Right hindlimb (tissue), 1 donor: ENCODE measurements at places on chromosomes 11 and 22.
A peak's percentile ranks its signal among the peaks of the same experiment; 100 is the strongest.

- DNase-seq, result no peak
These were observed 4.3 kb downstream of the ZC3H12C start for GRCh38 chr11:110097459-110098012.

- DNase-seq, result no peak
These were observed 541.4 kb upstream of the CCDC90B start for GRCh38 chr11:83827520-83827919.

DNA sequence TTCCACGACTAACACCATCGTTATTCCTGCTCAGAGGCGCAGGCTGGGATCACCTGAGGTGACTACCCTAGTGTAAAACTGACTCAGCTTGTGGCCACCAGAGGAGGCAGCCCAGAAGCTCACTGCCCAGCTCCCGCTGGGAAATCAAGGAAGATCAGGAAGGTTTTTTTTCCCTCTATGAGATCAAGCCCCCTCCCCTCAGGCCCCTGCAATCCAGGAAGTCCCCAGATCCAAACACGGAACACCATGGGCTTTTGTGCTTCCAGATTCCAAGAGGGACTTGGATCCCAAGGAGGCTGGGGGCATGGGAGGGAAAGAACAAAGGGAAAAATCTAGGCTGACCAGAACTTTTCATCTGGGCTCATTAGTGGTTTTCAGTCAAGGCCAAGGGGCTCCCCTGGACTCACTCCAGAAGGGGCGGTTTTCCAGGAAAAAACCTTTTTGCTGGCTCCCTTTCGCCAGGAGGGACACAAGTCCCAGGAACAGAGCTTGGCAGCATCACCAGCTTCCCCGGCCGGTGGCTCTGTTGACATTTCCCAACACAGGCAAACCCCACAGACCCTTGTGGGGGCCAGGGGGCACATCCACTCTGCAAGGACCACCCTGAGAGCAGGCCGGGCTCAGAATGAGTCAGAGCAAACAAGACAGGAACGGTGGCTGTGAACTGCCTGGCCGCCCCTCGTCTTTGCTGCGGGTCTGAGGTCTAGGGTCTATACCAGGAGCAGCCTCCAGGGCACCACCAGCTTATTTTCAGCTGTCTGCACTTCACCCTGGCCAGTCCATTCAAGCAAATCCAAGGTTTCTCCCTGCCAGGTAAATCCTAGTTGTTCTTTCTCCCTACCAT lies 36.8 kb downstream of the MYH9 start:
- peak; percentile 65 for DNase-seq

- DNase-seq, result no peak
These were observed 901.5 kb downstream of the BRD1 start for GRCh38 chr22:48926136-48926535.

GRCh38 chr22:33919391-33920196 lies 682 bp downstream of the LARGE1 start:
- peak; percentile 48 for DNase-seq

- DNase-seq, result no peak
These were observed 65.4 kb downstream of the OTOG start for GRCh38 chr11:17612221-17613188.

GRCh38 chr22:27641049-27641795 lies 160.3 kb downstream of the MN1 start:
- no peak for DNase-seq

DNA sequence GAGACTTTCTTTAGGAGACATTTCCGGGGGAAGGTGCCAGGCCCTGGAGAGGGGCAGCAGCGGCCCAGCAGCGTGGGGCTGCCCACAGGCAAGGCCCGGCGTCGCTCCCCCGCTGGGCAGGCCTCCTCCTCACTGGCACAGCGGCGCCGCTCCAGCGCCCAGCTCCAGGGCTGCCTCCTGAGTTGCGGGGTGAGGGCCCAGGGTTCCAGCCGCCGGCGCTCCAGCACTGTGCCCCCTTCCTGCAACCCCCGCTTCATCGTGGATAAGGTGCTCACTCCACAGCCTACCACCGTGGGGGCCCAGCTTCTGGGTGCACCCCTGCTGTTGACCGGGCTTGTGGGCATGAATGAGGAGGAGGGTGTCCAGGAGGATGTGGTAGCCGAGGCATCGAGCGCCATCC lies 15.2 kb upstream of the MDK start:
- DNase-seq, result no peak

- no peak for DNase-seq
These were observed 4.7 kb downstream of the B3GNT6 start for GRCh38 chr11:77038825-77039326.

- DNase-seq, result no peak
These were observed 20.5 kb downstream of the MRE11 start for GRCh38 chr11:94472916-94473799.

GRCh38 chr22:50498322-50498890 lies 9.1 kb downstream of the LMF2 start:
- DNase-seq, result no peak
